ENCODE measurements at places on chromosomes 12 and 14. TPM values are rescaled to one million over a fixed set of nuclear protein-coding genes. Genes with fewer than 3 reads are reported as not detected.
A peak's percentile ranks its signal among the peaks of the same experiment; 100 is the strongest.

DNA sequence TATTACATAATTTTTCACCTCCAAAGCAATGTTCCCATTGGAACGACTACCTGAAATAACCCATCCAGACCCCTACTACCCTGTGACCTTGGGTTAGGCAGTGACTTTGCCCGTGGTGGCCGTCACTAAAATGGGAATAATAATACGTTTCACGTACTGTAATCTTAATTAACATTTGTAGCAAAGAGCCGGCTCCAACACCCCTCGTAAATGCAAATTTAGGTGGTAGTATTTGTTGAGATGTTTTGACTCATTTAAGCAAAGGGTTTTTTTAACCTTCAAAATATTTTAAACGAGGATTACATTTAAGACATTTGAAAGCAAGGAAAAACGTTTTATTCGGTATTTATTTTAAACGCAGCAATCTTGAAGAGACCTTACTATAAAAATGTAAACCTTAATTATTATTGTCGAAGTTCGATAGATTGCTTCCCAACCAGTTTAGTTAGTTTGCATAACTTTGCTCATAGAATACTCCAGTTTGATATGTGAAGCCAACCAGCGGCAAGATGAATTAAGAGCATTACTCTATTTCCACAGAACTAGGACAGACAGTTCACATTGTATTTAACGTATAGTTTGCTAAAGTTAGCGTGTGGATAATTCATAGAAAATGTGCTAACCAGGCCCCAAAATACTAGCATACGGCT lies 1.4 kb upstream of the ARID2 start:
- no peak for DNase-seq

The TAS2R30 gene
- total RNA-seq: 0.46 TPM

DNA sequence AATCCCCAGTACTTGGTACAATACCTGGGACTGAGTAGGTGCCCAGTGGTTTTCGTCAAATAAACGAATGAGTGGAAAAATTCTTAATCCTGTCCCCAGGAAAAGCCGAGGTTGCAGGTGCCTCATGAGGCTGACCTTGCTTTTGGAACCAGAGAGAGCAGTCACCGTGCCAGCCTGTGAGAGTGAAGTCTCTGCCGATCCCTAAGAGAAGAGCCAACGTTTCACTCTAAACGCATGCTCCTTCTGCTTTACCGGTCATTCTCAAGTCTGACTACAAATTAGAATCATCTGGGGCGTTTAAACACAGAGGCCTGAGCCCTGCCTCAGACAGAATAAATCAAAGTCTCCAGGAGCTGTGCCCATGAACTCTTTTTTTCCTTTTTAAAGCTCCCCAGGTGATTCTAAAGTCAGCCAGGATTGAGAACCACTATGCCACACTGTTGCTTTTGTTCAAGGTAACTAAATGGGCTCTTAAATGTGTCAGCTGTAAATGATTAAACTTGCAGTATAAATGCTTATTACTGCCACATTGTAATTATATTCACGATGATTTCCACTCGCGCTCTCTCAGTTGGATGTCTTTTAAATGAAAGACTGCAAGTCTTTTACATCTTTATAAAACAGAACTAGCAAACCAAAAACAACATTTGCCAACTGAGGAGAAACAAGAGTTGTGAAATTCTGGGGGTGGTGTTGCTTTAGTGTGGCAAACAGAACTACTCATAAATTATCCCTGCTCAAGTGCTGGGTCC lies 26.9 kb downstream of the TCP11L2 start:
- no peak for DNase-seq

The CMKLR1 gene
- 0.51 TPM for total RNA-seq

DNA sequence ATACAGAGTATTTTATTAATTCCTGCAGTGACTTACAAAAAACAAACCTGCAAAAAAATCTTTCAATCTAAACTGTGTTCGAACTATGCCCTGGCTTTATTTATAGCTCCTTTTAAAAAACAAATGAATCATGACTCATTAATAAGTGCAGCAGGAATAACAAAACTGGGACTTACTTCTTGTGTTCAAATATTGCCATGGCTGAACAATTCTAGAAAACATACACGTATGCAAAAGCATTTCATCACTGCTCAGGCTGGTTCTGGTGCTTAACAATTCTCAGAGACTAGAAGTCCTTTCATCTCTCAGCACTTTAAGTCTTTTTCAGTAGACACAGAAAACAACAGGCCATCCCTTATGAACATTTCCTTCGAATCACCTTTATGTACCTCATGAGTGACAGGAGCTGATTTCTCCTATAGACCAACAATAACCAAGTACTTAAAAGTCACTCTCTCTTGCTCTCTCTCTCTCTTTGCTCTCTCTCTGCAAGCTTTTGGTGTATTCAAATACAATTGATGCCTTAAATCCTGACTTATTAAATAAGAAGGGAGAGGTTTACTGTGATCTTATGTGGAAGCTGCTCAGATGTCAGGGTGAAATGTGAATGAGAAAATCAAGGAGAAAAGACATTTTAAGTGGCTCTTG lies 268.8 kb downstream of the TTC8 start:
- no peak for DNase-seq

The GALNT16 gene
- 1.7 TPM for total RNA-seq

The NINJ2 gene
- not detected for total RNA-seq

DNA sequence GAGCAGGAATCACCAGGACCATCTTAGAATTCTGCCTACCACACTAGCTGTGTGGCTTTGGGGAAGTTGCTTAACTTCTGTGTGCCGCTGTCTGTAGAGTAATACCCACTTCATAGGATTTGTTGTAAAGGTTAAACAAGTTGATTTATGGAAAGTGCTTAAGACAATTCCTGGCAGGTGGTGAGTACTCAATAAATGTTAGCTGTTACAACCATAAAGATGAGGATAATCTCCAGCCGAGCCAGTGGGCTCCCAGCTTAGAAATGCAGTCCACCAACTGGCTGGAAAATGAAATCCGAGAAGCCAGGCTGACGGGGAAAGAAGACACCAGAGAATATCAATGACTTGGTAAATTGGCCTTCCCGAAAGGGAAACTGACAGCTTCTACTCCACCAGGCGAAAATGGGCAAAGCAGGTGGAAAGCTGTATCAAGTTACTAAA lies 173.5 kb downstream of the CHST11 start:
- DNase-seq: no peak

GRCh38 chr12:78938341-78939084 lies 73.9 kb downstream of the SYT1 start:
- DNase-seq: no peak

GRCh38 chr14:96559571-96559970 lies 57.4 kb downstream of the PAPOLA start:
- no peak for DNase-seq

The SLC25A47 gene
- total RNA-seq: not detected

DNA sequence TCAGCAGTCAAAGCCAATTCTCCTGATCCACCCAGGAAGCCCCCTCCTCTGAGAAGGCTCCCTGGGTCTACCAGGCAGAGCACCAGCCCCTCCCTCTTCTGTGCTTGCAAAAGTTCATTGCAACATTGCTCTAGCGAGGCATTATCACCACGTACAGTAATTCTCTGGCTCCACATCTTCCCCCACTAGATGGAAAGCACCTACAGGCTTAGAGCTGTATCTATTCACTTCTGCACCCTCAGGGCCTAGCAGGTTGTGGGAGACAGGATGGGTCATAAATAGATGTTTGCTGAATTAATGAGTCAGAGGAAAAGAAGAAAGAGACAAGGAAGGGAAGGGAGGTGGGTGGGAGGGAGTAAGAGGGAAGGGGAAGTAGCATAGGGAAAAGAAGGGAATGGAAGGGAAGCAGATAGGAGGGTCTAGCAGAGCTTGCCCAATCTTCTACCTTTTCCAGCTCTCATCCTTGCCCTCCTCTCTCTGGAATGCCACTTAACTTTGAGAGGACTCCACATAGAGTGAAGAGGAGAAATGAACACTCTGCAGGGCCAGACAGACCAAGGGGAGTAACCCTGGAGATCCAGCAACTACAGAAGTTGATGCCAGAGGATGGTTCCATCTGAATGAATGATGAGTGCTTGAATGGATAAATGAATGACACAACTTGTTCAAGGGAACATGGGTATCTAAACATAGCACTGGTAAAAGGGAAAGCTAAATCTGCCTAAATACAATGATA lies 42.0 kb upstream of the NT5DC3 start:
- peak; percentile 21 for DNase-seq

The SCN8A gene
- total RNA-seq: 3.0 TPM

DNA sequence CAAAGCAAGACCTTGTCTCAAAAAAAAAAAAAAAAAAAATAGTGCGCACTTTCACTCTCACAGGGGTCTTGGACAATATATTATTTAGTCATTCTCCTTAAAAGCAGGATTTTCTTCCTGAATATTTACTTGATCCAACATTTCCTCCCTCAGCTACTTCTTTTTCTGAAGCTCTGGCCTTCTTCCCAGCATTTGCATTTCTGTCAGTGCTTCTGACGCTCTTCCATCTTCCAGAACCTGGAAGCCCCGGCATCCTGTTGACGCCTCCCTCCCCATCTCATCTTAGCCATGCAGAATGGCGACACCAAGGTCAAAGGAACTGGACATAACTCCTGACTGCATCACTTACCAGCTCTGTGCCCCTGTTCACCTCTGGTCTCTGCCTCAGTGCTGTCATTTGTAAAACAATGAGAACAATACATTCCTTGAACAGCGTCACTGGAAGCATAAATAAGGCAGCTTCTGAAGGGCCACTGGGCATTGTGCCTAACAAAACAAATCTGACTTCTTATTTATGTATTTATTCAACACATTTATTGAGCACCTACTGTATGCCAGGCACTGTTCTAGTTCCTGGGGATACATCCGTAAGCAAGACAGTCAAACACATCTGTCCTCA lies 90.9 kb upstream of the MDM1 start:
- DNase-seq: no peak

DNA sequence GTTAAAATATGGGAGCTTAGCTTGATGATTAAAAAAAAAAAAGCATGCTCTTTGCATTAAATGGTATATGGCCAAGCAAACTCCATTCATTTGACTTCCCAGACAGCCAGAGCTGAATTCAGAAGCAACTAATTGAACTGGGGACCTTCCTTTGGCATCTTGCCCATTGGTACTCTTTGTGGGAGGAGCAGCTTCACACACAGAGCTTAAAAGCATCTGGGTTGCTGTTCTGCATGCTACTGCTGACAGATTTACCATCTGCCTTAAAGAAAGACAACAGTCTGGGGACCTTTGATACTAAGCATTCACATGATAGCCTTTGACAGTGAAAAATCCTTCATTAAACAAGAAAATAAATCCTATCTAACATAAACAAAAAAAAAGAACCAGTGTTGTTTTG lies 977.9 kb downstream of the TMTC2 start:
- no peak for DNase-seq

The SLC35F4 gene
- not detected for total RNA-seq

DNA sequence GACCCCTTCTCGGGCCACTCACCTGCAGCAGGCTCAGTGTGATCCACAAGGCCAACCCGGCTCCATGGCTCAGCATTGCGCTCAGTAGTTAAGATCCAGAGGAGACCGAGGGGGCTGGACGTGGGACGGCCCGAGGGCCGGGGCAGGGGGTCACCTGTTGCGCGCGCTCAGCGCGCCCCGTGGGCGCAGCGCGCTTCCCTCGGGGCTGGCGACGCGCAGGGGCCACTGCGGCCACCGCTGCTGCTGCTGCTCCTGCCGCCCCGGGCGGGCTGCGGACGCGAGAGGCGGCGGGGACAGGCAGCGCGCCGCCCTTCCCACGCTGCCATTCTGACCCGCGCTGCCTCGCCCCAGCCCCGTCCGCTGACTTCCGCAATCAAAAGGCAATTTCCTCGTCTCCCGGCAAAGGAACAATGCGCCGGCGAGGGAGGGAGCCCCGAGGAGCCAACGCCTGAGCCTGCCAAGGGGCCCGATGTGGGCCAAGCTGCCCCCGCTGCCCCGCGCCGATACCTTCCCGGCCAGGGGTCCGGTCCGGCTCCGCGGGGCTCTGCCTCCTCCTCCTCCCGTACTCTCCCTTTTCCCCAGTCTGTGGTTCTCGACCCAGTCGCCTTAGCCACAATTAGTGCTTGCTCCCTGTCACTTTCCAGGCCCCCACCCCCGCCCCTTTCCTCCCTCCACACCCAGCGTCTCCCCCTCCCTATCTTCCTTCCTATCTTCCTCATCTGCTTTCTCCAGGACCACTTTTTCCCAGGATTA lies 27.3 kb downstream of the PTPRB start:
- peak; percentile 64 for DNase-seq

All from Daoy (cell line).